ENCODE measurements at places on chromosomes 12 and 14. TPM values are rescaled to one million over a fixed set of nuclear protein-coding genes. Genes with fewer than 3 reads are reported as not detected.

The PYGL gene
- polyA plus RNA-seq = 19.5 TPM

The NACA gene
- 1,291 TPM for polyA plus RNA-seq

The RNASE7 gene
- not detected for polyA plus RNA-seq

The DEGS2 gene
- 4.3 TPM for polyA plus RNA-seq

The FGD6 gene
- polyA plus RNA-seq = 6.1 TPM

The GPR84 gene
- 0.41 TPM for polyA plus RNA-seq

The TEX52 gene
- 1.3 TPM for polyA plus RNA-seq

The AP1G2 gene
- polyA plus RNA-seq = 57.6 TPM

The KRT6A gene
- polyA plus RNA-seq = not detected

The CD163 gene
- 4.0 TPM for polyA plus RNA-seq

The AKAP5 gene
- polyA plus RNA-seq = 7.9 TPM

The KRT85 gene
- not detected for polyA plus RNA-seq

The GARIN6 gene
- polyA plus RNA-seq = not detected

The KLHL33 gene
- 0.72 TPM for polyA plus RNA-seq

The MAGOHB gene
- 18.3 TPM for polyA plus RNA-seq

The RNASE13 gene
- not detected for polyA plus RNA-seq

The PLBD2 gene
- 50.1 TPM for polyA plus RNA-seq

The ZC2HC1C gene
- polyA plus RNA-seq = 7.2 TPM

The FOXA1 gene
- 4.4 TPM for polyA plus RNA-seq

The ERP27 gene
- polyA plus RNA-seq = 0.45 TPM

The SYNE3 gene
- 2.0 TPM for polyA plus RNA-seq

The SSPN gene
- 15.4 TPM for polyA plus RNA-seq

The NRL gene
- polyA plus RNA-seq = 4.8 TPM

The AQP6 gene
- polyA plus RNA-seq = 7.3 TPM

The MAP1LC3B2 gene
- polyA plus RNA-seq = 18.5 TPM

The SRRM4 gene
- 22.6 TPM for polyA plus RNA-seq

The ACSM4 gene
- polyA plus RNA-seq = not detected

The SERPINA1 gene
- 6.6 TPM for polyA plus RNA-seq

The SLC5A8 gene
- 0.40 TPM for polyA plus RNA-seq

The HOXC10 gene
- not detected for polyA plus RNA-seq

The GNPTAB gene
- 60.2 TPM for polyA plus RNA-seq

The SPRYD4 gene
- polyA plus RNA-seq = 5.1 TPM

The NRXN3 gene
- polyA plus RNA-seq = 69.7 TPM

The APOF gene
- 0.12 TPM for polyA plus RNA-seq

The DACT1 gene
- polyA plus RNA-seq = 25.8 TPM

The CLEC14A gene
- polyA plus RNA-seq = 12.9 TPM

The RASSF3 gene
- 9.4 TPM for polyA plus RNA-seq

The PRKCH gene
- 11.0 TPM for polyA plus RNA-seq

The HAL gene
- not detected for polyA plus RNA-seq

The AQP2 gene
- 0.47 TPM for polyA plus RNA-seq

The HEBP1 gene
- polyA plus RNA-seq = 32.4 TPM

The MANSC1 gene
- polyA plus RNA-seq = 21.1 TPM

The PRMT5 gene
- polyA plus RNA-seq = 88.8 TPM
